ENCODE measurements at places on chromosomes 2 and 18.

- no peak for DNase-seq
Measured at GRCh38 chr2:62741127-62741526, 35.6 kb downstream of the EHBP1 start.

GRCh38 chr2:8722986-8723385, 41.1 kb downstream of the ID2 start:
- DNase-seq: no peak

DNA sequence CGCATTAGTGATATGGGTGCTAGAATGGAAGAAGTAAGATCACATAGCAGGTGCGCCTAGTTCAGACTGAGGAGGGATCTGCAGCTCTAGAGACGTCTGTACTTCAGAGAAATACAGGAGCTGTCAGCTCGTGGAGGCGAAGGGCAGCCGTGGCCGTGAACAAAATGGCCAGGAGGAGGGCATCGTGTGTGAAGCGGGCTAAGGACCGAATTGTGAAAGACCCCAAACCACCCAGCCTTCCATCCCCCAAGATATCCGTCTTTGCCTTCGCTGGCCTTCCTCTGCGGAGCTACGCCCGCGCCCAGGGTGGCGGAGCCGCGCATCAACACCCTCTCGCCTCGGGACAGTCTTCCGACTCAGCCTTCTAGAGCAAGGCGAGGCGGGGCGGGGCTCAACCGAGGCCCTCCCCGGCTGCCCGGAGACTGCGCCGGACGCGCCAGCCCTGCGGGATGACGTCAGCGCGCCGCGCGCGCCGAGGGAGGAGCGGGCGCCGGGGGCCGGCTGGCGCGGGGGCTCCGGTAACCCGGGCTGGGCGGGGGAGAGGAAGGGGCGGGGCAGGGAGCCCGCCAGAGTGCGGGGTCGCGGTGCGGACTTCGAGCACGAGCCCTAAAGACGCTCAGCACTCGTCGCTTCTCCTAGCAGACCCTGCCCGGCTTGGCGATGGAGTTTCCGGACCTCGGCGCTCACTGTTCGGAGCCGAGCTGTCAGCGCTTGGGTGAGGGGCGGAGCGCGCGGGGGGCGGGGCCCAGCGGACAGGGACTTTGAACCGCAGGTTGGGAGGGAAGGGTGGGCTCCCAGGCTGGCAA, at the start of gene ZFAND2B:
ZFAND2B (plus strand) TSS at position 455 of the 806 bp plus-strand sequence; CDS start at position 661, 206 bp downstream.
- peak; percentile 96 for DNase-seq

GRCh38 chr2:205212357-205212756, 469.9 kb upstream of the NRP2 start:
- DNase-seq: no peak

GRCh38 chr2:70388128-70388527, 86.3 kb upstream of the FAM136A start:
- no peak for DNase-seq

DNA sequence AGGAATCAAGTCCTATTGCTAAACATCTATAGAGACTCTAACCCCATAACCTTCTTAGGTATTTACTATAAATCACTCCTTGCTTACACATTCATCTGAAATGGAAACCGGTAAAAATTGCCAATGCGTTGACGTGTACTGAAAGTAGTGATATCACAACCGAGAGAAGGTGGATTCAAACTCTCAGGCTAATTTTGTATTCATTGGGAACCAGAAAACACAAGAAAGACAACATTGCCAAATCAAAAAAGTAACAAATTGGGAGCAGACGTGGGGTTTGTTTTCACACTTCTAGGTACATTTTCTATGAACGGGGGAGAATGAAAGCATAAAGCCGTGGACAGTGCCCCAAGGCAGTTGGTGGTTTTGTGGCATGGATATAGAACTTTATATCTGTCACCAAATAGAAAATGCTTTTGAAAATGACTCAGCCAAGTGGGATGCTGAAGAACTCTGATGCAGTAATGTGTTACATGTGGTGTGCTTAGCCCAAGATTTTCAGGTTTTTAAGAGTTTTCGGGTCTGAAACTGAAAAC, 155.1 kb upstream of the RASGRP3 start:
- peak; percentile 73 for DNase-seq

DNA sequence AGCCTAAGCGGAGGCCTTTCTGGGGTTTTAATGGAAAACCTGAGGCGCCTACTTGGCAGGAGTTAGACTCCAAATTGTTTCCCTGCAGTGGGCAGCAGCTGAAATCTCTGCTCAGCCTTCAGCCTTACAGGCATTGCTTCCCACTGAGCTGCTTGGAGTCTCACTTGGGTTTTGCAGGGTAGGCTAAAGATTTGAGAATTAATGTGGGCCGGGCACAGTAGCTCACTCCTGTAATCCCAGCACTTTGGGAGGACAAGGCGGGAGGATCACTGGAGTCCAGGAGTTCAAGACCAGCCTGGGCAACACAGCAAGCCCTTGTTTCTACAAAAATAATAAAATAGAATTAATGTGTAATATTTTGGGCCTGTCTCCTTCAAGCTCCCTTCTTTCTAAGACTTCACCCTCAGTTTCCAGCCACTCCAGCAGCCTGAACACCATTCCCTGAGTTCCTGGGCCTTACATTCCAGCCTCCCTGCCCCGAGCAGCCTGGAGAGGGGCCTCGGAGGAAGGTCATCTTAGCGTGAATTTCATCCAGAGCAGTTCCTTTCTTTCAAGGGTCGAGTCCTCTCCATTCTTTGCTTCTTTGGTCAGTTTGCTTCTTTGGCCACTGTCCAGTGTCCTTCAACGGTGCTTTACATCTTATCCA, 9.1 kb upstream of the RAB17 start:
- DNase-seq: no peak

- DNase-seq: no peak
Measured at GRCh38 chr2:190582019-190582418, 47.5 kb upstream of the NEMP2 start.

- DNase-seq: no peak
Measured at GRCh38 chr2:217920879-217921603, 81.8 kb downstream of the TNS1 start.

- DNase-seq: no peak
Measured at GRCh38 chr2:76427452-76427851, 716.7 kb upstream of the GCFC2 start.

GRCh38 chr2:225233234-225233633, 166.3 kb upstream of the NYAP2 start:
- no peak for DNase-seq

DNA sequence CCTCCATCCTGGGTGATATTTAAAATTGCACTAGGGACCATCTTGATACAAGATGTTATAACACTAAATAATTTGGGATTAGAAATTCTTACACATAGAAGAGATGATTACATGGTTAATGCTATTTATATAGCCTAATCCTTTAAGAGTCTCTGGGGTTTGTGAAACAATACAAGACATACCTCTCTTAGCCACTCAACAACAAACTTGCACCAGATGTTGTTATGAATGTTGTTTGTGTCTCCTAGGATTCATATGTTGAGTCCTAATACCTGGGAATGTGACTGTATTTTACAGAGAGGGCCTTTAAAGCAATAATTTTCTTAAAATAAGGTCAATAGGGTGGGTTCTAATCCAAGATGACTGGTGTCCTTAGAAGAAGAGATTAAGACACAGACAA, 678.3 kb downstream of the NYAP2 start:
- DNase-seq: no peak

DNA sequence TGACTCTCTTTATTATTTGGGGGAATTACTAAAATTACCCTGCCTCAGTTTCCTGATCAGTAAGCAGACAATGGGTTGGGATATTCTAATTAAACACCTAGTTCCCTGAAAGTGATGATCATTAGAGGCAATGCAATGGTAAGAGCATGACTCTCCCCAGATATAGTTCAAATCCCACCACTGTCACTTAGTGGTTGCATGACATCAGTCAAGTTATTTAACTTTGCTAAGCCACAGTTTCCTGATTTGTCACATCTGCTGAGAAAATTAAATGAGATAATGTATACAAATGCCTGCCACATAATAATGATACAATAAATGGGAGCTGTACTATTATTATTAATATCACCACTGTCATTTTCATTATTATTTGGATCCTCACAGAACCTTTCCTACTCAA, 29.9 kb downstream of the ZEB2 start:
- DNase-seq: no peak

GRCh38 chr2:177633111-177633510, 240.5 kb downstream of the AGPS start:
- DNase-seq: no peak
